ENCODE measurements at places on chromosomes 4 and X. TPM values are rescaled to one million over a fixed set of nuclear protein-coding genes. Genes with fewer than 3 reads are reported as not detected.
A peak's percentile ranks its signal among the peaks of the same experiment; 100 is the strongest.

The CXCL5 gene
- 0.45 TPM for total RNA-seq

The GABRG1 gene
- total RNA-seq: 0.18 TPM

The NIPAL1 gene
- 13.3 TPM for total RNA-seq

- DNase-seq: no peak
- H3K27ac ChIP-seq: no peak overlapping the region
- no peaks in the 10 kb centered on the region for H3K4me1 ChIP-seq
- H3K36me3 ChIP-seq: peaks cover 16% of the 10 kb centered on the region
Observed at GRCh38 chr4:4423706-4424498, 37.0 kb downstream of the NSG1 start.

GRCh38 chr4:85776579-85776978 lies 301.6 kb downstream of the ARHGAP24 start:
- peak overlapping the region; percentile 35 for H3K27ac ChIP-seq
- H3K36me3 ChIP-seq: no peaks in the 10 kb centered on the region
- H3K27me3 ChIP-seq: no peaks in the 10 kb centered on the region
- peaks cover 66% of the 10 kb centered on the region for H3K4me1 ChIP-seq
- no peak overlapping the region for H3K4me3 ChIP-seq
- no peak for DNase-seq

- no peak overlapping the region for H3K4me3 ChIP-seq
- H3K36me3 ChIP-seq: no peaks in the 10 kb centered on the region
- H3K4me1 ChIP-seq: no peaks in the 10 kb centered on the region
- no peak overlapping the region for H3K27ac ChIP-seq
- no peak for DNase-seq
- no peaks in the 10 kb centered on the region for H3K27me3 ChIP-seq
Observed at GRCh38 chr4:174935607-174936006, 17.4 kb downstream of the ADAM29 start.

GRCh38 chr4:132218406-132218805 lies 930.7 kb upstream of the PCDH10 start:
- no peaks in the 10 kb centered on the region for H3K4me1 ChIP-seq
- H3K4me3 ChIP-seq: no peak overlapping the region
- no peaks in the 10 kb centered on the region for H3K27me3 ChIP-seq
- H3K36me3 ChIP-seq: no peaks in the 10 kb centered on the region

DNA sequence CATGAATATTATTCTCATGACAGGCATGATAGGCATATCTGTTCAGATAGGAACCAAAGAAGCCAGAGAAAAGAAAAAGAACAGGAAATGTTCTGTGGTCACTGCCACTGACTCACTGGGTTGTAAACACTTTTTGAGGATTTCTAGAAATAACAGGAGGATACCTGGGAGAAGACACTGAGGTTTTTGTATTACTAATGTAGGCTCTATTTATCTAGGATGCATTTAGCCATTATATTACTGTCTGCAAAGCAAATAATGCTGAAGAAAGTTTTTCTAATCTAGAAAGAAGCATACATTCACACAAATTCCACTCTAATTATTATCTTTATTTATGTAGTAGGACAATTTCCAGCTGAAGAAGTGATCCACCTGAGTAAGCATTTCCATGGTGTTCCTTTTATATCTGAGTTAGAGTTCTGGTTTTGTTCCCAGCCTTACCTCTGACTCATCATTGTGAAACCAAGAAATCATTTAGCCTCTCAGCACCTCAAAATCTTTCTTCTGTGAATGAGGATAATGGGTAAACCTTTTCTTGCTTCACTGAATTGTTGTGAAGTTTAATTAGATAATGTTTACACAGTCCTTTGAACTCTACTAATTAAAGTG lies 40.2 kb upstream of the EPGN start:
- no peak overlapping the region for H3K4me3 ChIP-seq
- DNase-seq: no peak
- H3K36me3 ChIP-seq: no peaks in the 10 kb centered on the region
- no peaks in the 10 kb centered on the region for H3K27me3 ChIP-seq
- no peak overlapping the region for H3K27ac ChIP-seq

DNA sequence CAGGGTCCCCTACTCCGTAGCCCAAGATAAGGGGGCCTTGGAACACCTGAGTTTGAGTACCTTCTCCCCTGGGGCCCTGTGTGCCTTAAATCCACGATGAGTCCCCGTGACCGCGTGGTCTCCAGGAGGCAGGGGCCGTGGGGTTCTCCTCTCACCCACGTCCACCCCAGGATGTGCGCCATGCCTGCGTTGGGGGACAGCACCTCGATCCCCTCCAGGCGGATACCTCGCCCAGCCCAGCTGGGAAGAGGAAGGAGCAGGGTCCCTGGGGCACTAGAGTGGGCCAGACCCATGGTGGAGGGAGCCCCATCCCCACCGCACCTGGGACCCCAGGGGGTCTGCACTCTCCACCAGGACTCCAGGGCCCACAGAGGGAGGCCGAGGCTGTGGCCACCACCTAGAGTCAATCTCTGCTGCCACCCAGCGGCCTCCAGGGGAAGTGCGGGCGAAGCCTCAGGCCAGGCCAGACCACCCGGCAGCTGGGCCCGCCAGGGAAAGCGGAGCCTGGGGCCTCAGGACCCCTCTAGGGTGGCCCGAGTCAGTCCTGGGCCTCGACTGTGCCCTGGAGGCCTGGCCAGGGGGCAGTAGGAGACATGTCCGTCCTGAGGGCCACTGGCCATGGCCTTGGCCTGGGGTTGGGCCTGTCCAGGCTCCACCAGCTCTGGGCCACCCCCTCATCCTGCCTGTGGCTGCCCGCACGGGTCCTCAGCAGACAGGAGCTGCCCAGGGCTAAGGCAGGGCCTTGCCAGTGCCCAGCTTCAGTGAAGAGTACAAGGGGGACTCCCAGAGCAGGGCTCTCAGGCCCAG lies 55.0 kb downstream of the FAM53A start:
- no peak overlapping the region for H3K27ac ChIP-seq
- H3K4me3 ChIP-seq: no peak overlapping the region
- H3K27me3 ChIP-seq: peaks cover 9% of the 10 kb centered on the region

- no peaks in the 10 kb centered on the region for H3K36me3 ChIP-seq
- H3K27me3 ChIP-seq: no peaks in the 10 kb centered on the region
- H3K4me1 ChIP-seq: peaks cover 8% of the 10 kb centered on the region
- no peak overlapping the region for H3K4me3 ChIP-seq
- DNase-seq: no peak
Observed at GRCh38 chrX:38982843-38983242, 181.6 kb downstream of the MID1IP1 start.

GRCh38 chr4:25533256-25533655 lies 122.4 kb upstream of the SLC34A2 start:
- DNase-seq: no peak
- H3K4me1 ChIP-seq: peaks cover 7% of the 10 kb centered on the region
- no peaks in the 10 kb centered on the region for H3K36me3 ChIP-seq
- H3K4me3 ChIP-seq: no peak overlapping the region
- H3K27ac ChIP-seq: no peak overlapping the region

- DNase-seq: no peak
- H3K36me3 ChIP-seq: no peaks in the 10 kb centered on the region
- no peak overlapping the region for H3K27ac ChIP-seq
Observed at GRCh38 chrX:123155327-123155726, 28.8 kb upstream of the GRIA3 start.

- H3K4me1 ChIP-seq: peaks cover 9% of the 10 kb centered on the region
- H3K27ac ChIP-seq: no peak overlapping the region
Observed at GRCh38 chr4:38534344-38535045, 129.5 kb upstream of the KLF3 start.

DNA sequence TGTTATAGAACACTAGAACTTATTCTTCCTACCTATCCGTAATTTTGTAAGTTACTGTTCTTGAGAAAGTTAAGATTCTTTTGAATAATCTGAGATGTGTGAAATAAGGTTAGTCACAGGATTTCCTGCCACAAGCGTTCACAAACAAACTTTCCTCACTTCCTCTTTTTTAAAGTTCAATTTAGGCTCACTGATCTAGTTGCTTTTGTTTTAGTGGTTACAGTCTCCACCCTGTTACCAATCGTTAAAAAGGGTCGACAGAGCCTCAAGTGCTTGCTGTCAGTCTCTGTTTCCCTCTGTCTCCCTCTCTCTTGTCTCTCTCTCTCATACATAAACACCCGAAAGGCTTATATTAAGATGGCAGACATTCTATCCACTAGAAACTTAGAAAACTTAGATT lies 35.9 kb upstream of the STK26 start:
- peaks cover 4% of the 10 kb centered on the region for H3K36me3 ChIP-seq
- peak overlapping the region; percentile 32 for H3K27ac ChIP-seq
- peaks cover 36% of the 10 kb centered on the region for H3K4me1 ChIP-seq

GRCh38 chr4:86630629-86631028 lies 36.5 kb downstream of the PTPN13 start:
- no peak for DNase-seq
- peaks cover 5% of the 10 kb centered on the region for H3K36me3 ChIP-seq
- no peaks in the 10 kb centered on the region for H3K27me3 ChIP-seq
- H3K4me1 ChIP-seq: peaks cover 53% of the 10 kb centered on the region
- H3K27ac ChIP-seq: peak overlapping the region; percentile 69

DNA sequence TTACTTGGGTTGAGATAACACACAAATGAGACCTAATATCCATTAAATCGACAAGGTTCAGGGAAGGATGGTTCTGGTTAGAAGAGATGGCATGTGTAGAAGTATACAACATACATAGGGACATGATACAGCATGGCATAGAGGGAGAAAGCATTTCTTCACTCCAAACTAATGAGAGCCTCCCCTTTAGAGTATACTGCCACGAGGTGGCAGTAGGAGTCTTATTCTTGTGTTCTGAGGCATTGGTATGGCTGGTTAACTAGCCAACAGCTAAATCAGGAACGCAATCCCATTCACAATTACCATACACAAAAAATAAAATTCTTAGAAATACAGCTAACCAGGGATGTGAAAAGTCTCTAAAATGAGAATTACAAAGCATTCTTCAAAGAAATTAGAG lies 29.1 kb upstream of the TRO start:
- no peak for DNase-seq

DNA sequence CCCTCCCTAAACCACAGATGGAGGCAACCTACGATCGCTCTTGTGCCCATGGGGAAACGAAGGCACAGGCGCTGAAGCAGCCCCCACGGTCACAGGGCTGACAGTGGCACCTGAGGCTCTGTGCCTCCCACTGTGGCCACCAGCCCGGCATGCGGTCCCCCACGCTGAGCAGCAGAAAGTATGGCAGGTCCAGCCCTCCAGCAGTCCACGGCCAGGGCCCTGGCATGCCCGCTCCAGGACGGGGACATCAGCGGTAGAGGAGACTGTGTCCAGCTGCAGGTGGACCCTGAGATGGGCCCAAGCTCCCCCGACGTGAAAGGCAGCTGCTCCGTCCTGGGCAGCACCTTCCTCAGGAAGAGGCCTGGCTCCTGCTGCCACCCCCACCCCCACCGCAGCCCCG lies 61.2 kb downstream of the FAM53A start:
- H3K36me3 ChIP-seq: no peaks in the 10 kb centered on the region
- H3K4me3 ChIP-seq: no peak overlapping the region
- DNase-seq: no peak
- H3K27me3 ChIP-seq: no peaks in the 10 kb centered on the region
- no peak overlapping the region for H3K27ac ChIP-seq

DNA sequence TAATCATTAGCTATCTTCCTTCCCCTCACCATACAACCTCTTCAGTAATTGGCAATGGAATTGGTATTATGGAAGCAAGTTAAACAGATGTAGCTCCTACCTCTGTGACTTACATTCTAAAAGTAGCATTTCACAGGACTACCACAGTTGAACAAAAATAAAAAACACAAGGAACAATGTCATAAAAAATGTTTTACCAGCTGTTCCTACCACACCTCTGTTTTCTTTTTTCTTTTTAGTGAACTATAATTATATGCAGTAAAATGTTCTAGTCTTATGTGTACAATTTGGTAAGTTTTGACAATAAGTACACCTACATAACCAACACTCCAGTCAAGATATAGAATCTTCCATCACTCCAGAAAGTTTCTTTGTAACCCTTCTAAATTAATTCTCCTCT lies 54.1 kb upstream of the GEMIN8 start:
- H3K36me3 ChIP-seq: no peaks in the 10 kb centered on the region
- no peak for DNase-seq

GRCh38 chr4:147965056-147965455 lies 233.2 kb downstream of the ARHGAP10 start:
- H3K36me3 ChIP-seq: peaks cover 10% of the 10 kb centered on the region
- no peak for DNase-seq
- no peak overlapping the region for H3K4me3 ChIP-seq
- no peaks in the 10 kb centered on the region for H3K27me3 ChIP-seq
- H3K4me1 ChIP-seq: peaks cover 34% of the 10 kb centered on the region

GRCh38 chrX:136220540-136220939 lies 30.7 kb downstream of the MAP7D3 start:
- H3K27me3 ChIP-seq: no peaks in the 10 kb centered on the region
- H3K4me1 ChIP-seq: no peaks in the 10 kb centered on the region
- no peak overlapping the region for H3K27ac ChIP-seq

DNA sequence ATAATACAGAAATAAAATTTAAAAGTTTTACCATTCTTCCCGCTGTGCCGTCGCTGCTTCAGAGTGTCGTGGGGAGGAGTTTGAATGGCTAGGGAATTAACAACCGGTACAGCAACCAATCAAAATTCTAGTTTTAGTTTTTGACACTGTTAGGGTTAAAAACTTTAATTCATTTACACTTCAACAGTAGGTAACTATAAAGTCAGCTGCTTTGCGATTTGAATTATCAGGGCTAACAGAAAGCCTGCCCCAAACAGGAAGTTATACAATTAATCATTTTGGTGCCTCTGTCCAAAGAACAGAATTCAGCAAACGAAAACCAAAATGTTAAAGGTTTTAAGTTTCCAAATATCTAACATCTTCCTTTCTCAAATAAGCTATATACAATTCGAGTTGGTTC lies 2.3 kb downstream of the HNRNPD start:
- peaks cover 9% of the 10 kb centered on the region for H3K36me3 ChIP-seq
- no peak for DNase-seq
- peak overlapping the region; percentile 91 for H3K4me3 ChIP-seq
- H3K4me1 ChIP-seq: peaks cover 53% of the 10 kb centered on the region

DNA sequence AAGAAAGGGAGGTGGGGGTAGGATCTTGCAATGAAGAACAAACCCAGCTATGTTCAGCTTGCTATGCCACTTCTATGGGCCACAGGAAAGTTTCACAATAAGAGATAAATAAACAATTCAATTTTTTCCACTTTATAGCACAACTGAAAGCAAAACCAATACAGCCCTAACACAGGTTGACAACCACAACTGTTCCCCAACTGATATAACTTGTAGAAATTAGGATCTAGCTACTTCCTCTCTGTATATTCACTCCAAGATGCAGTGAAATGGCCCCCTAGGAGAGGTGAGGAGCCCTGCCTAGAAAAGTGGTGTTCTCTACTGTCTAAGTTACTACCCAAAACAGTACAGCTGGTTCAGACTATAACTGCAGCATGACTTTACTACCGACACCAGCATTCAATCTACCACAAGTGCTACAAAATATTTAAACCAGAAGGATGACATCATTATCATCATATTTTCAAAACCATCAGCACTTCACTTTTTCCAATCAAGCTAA lies 77.0 kb downstream of the FBXW7 start:
- H3K27me3 ChIP-seq: no peaks in the 10 kb centered on the region
- H3K4me1 ChIP-seq: peaks cover 5% of the 10 kb centered on the region
- H3K36me3 ChIP-seq: no peaks in the 10 kb centered on the region
- DNase-seq: no peak
- H3K27ac ChIP-seq: no peak overlapping the region

GRCh38 chrX:314781-315595 lies 3.6 kb downstream of the GTPBP6 start:
- H3K36me3 ChIP-seq: peaks cover 22% of the 10 kb centered on the region
- peaks cover 4% of the 10 kb centered on the region for H3K4me1 ChIP-seq
- no peak for DNase-seq
- no peak overlapping the region for H3K4me3 ChIP-seq
- no peak overlapping the region for H3K27ac ChIP-seq

All from mesothelial cell of epicardium (in vitro differentiated cells).